Germinal center (tissue), 1 donor: ENCODE measurements at places on chromosomes 12 and 14.

GRCh38 chr14:50667684-50667995 lies 466 bp downstream of the SAV1 start:
- peak; percentile 29 for DNase-seq

- no peak for DNase-seq
Observed at GRCh38 chr12:104360983-104361707, 57.6 kb downstream of the EID3 start.

DNA sequence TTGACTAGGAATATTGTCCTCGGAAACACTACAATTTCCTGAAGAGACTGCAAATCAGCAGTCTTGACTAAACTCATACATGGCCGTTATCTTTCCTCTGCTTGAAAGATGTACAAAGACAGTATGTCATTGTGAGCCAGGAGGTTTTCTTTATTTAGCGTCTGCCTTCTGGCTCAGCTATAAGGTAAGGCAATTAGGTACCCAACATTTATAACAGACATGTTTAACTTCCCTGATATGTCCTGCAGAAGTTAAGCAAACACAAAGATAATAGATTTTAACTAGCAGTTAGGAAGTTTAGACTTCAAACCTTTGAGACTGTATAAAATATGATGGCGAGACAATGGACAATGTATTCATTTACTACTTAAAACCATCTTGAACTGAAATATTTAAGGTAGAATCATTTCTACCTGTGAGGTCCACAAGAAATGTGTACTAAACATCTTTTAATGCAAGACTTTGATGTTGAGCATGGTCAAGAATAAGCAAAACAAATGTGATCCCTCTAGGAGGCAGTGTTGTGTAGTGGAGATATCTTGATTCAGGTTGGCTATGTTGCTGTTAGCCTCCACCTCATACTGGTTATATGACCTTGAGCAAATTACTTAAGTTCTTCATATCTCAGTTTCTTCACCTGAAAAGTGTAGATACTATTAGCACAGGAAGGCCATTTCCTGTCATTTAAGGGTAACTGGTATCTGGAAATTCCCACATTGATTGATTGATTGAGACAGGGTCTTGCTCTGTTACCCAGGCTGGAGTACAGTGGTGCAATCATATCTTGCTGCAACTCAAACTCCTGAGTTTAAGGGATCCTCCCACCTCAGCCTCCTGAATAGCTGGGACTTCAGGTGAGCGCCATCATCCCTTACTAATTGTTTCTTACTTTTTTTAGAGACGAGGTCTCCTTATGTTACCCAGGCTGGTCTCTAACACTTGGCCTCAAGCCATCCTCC lies 96.3 kb upstream of the EEA1 start:
- DNase-seq = peak; percentile 33

- DNase-seq = no peak
Observed at GRCh38 chr12:108348842-108349241, 9.7 kb upstream of the CMKLR1 start.

- DNase-seq = no peak
Observed at GRCh38 chr14:89324501-89325298, 92.3 kb downstream of the FOXN3 start.

DNA sequence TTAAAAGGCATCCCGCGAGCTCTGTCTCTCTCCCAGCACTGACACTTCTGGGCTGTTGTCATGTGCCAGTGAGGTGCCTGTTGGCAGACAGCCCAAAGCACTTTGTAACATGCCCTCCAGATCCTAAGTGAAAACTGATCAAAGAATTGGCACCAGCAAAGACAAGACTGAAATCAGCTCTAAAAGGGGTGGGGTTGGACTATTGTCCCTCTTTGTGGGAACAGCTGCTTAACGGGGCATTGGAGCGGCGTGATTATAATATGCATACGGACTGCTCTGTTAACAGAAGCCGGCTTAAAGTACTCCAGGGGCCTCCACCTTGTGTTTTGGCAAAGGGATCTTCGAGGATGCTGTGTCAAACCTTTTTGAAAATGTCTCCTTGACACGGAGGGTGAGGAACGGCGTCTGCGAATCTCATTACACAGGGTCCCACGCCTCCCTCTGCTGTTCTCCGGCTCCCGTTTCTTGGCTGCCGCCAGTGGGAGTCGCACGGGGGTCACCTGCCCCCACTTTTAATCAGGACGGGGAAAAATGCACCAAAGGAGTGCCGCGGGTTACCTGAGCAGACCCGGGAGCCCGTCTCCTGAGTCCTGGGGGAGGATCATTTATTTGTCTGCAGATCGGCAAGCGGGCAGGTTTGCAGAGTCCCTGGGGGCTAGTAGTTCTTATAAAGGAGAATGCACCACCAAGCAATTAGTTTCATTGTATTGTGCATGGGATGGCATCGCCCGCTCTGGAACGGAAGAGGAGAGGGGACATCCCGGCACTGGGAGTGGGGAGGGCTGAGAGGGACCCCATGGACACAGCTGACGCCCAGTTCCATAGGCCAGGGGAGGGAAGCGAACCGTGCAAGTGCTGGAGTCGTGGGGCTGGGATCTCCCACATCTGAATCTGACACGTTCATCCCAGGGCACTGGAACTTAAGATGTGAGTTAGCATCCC lies 44.3 kb downstream of the SPRING1 start:
- DNase-seq = no peak

GRCh38 chr12:100185361-100185894 lies 15.2 kb upstream of the ACTR6 start:
- DNase-seq = no peak

DNA sequence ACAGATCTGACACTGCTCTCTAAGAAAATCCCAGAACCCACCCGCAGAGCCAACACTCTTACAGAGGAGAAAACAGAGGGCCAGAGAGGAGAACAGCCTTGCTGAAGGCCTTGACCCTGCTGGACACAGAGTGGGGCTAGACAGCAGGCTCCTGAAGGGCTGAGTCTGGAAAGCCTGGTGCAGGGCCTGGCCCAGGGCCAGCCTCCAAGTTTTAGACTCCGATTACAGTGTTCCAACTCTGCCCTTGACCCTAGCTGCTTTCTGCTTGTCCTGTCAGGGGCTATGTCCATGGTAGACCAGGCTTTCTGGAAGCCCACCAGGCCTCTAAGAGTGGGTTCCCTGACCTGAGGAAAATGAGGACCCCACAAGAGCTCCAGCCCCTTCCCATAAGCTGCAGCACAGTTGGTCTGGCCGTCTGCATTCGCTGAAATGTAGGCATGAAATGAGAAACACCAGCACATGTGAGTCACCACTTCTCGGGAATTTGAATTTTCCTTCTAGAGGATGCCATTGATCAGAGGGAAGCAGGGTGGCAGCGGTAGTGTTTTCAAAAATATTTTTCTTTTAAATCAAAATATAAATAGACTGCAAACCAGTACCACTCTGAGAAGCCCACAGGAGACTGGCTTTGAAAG lies 154.4 kb downstream of the CALM1 start:
- DNase-seq = no peak

- DNase-seq = no peak
Observed at GRCh38 chr12:52965337-52965731, 16.4 kb downstream of the KRT18 start.

GRCh38 chr14:50943261-50943942 lies 881 bp downstream of the PYGL start:
- DNase-seq = no peak

DNA sequence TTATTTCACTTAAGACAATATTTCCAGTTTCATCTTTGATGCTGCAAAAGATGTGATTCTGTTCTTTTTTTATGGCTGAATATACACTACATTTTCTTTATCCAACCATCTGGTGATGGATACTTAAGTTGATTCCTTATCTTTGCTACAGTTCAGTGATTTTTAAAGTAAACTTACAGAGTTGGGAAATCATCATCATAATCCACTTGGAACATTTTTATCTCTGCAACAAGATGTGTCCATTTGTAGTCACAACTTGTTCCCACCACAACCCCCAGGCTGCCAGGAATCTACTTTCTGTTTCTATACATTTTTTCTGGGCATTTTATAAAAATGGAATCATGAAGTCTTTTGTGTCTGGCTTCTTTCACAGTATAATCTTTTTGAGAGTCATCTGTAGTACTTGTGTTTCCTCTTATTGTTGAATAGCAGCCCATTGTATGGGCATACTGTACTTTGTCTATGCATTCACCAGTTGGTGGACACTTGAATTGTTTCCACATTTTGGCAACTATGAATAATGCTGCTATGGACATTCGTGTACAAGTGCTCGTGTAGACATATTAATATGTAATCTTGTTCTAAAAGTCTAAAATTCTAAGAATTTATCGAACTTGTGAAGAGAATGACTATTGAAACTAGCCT lies 212.5 kb upstream of the DDHD1 start:
- no peak for DNase-seq

DNA sequence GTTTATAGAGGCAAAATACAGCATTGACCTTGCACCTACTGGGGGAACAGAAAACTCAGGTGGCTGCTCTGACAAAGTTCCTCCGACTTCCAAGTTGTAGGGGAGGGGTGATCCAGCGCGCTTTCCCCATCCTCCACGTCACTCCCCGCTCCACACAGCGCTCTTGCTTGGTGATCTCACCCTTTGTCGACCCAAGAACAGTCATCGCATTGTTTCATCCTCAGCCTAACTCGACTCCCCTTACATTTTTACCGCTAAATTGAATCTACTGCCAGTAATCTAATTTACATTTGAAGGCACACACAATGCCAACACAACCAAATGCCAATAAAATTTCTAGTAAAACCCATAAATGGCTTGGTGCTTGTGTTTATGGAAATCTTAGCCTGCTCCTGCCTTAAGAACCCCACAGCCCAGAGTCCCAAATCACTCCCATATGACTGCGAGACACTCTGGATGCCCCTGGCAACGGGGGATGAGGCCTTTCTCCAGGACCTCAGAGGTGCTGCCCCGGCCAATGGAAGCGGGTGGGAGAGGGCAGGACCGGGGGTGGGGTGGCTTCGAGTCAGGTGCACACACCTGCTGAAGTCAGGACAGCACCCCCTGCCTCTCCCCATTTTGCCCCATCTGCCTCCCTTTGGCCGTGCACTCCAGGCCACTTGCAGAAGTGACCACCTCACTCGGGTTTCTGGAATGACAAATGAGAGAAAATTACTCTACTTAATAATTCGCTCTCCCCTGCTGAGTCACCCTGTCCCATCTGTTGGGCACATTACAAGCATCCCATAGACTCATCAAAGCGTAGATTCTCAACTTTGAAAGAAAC lies 98.2 kb upstream of the GSC start:
- DNase-seq = no peak

- DNase-seq = no peak
Observed at GRCh38 chr12:123242116-123242904, 9.1 kb downstream of the MTRFR start.

DNA sequence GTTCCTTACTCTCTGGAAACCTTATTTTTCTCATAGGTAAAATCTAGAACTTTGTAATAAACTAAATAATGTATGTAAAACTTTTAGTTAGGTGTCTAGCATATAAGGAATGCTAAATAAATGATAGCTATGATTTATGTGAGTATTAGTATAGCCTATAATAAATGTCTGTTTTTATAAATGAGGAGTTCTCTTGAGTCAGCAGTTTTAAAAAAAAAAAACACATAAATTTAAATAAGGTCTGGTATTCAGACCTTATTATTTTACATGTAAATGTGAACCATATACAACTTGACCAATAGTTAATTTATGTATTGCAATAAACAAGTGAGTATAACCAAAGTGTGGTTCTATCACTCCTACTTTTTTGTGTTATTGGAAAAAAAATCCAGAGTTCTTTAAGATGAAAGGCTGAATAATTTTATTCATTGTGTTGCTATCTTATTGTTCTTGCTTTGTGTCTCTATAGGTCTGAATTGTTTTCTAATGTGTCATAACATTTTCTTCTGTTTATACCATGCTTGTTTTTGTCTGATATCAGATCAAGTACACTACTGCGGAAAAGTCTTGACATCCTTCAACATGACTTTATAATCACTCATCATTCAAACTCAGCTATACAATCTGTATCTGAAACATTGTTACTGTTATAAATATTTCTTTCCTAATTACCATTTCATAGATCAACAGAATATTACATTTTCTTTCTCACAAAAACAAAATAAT lies 115.7 kb downstream of the RASSF9 start:
- no peak for DNase-seq

GRCh38 chr14:21208554-21208953 lies 52.7 kb upstream of the OR5AU1 start:
- DNase-seq = no peak
